ENCODE measurements at places on chromosomes 5 and 9.

DNA sequence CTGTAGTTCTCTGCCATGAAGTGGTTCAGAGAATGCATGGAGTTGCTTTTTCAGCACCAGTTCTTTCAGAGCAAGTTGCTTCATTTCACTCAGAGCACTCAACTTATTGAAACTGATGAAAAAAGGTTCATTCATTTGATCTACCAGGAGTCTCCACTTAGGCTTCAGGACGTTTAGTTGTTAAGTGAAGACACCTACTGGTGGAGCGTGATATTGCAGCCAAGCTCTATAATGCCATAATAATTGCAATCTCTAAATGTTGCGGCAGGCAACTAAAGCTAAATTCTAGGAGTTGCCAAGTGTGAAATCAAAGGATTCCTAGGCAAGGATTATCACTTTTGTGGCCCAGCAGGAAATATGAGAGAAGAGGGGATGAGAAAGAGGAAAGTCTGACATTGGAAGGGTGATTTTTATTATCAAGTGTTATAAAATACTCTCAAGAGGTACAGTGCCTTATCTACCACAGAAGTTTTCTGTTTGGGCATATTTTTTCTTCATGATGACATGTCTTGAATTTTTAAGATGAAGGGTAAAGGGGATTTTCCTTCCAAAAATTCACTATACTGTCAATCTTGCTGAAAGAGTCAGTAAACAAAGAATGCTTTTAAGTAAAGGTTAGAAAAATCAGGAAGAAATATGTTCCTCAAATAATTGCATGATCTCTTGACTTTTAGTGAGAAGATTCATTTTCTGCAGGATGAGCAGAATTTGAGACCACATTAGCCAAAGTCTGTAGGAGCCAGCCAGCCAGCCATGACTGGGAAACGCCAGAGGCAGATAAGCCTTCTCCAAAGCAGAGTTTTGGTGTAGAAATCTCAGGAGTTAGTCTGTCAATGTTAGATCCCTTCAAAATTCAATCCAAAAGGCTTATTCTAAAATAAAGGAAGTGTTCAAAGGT is 83.4 kb downstream of the SH3PXD2B start:
- peak; percentile 35 for DNase-seq

DNA sequence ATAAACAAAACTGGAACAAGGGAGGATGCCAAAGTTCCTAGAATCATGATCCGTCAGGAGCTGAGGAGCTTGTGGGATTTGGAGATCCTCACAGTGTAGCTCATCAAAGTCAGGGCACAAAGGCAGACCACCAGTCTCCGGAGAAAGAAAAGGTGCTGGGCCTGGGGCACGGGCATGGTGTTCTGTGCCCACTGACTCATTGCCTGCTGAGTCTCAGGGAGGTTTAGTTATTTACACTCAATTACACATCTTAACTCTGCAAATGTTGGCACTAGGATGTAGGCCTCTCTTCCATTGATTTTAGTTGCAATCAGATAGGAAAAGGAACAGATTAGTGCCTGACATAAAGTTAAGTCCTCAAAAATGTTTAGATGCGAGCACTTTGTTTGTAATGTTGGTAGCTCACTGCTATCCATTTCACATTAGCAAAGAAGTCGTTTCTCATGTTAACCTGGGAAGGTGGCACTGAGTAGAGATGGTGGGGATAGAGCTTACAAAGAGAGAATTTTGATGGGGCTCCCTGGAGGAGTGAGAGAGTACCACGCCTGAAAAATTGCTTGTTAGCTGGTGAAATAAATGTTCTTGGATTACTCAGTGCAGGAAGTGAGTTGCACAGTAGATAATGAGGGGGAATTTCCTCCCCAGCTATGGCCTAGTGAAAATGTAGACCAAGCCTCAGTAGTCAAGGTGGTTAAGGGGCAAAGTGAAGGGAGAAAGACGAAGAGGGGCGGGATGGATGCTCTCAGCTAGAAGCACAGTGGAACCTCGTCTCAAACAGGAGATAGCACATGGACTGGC is 109.5 kb upstream of the CD180 start:
- DNase-seq, result peak; percentile 77

DNA sequence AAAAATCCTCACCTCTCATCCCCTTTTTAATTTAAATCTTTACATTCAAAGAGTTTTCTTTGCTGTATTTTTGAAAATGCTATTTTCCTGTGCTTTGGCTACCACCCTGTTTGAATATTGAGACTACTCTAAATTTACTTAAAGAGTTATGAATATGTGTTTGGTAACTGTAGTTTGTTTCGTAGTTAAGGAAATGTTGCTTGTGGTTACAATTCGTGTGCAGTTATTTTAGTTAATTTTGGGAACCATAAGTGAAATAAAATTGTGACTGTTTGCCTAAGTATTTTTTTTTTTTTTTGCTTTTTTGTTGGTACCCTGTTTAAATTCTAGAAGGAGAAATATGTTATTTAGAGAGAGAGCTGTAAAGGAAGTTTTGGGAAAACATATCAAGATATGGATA is 78.7 kb downstream of the XRCC4 start:
- no peak for DNase-seq

- no peak for DNase-seq
These were observed 383.9 kb downstream of the SH3GL2 start for GRCh38 chr9:17962747-17963146.

DNA sequence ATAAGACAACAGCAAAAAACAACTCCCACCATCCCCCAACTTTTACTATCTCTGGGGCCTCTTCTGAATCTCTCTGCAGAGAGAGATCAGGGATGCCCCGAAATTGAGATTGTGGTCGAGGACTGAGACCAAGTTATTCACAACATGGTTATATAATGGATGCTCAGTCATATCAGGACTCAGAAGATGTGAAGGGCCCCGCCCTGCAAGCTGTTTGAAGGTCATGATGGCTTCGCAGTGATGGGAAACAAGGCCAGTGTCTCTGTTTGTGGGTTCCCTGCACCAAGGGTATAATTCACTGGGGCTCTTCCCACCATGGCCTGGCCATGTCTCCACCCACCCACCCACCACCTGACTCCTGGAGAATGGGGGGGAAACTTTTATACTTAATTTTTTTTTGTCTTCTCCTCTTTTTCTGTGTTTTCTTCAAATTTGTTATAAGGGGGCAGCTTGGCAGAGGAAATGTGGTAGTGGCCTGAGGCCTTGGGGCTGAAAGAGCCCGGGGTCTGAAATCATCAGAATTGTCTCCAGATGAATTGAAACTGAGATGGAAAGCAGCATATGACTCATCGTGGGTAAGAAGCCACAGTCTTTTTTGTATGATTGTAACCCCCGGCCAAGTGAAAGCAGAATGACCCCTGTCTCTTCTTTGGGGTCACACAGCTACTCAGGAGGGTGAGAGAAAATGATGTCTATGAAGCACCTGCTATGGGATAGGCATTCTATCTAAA is 15.0 kb upstream of the TEX48 start:
- DNase-seq, result no peak
